Inflammatory macrophage treated with lipopolysaccharide for 1 hour (primary cell): ENCODE measurements at places on chromosomes 1 and 21.
A peak's percentile ranks its signal among the peaks of the same experiment; 100 is the strongest.

- no peak for DNase-seq
Measured at GRCh38 chr1:112230232-112230631, 165.8 kb upstream of the CTTNBP2NL start.

GRCh38 chr1:105591681-105592080, 1464.8 kb upstream of the PRMT6 start:
- DNase-seq, result no peak

GRCh38 chr1:89022167-89022959, at the start of gene GBP3:
Gene GBP3, minus strand, starts transcription at chr1:89022866. Its CDS starts 2,145 bp downstream, at chr1:89020721.
- peak; percentile 95 for DNase-seq

GRCh38 chr1:3012456-3013291, 8.6 kb upstream of the ACTRT2 start:
- DNase-seq, result peak; percentile 45

- peak; percentile 61 for DNase-seq
Measured at GRCh38 chr1:248872752-248873408, 14.0 kb upstream of the ZNF692 start.

GRCh38 chr1:153506831-153507413, 28.9 kb downstream of the S100A6 start:
- DNase-seq, result no peak

GRCh38 chr1:29687601-29688244, 451.4 kb downstream of the PTPRU start:
- DNase-seq, result no peak

- DNase-seq, result peak; percentile 59
Measured at GRCh38 chr1:155499953-155500639, 62.5 kb downstream of the ASH1L start.

GRCh38 chr1:6218375-6219164, 12.7 kb downstream of the RNF207 start:
- no peak for DNase-seq

GRCh38 chr1:97063532-97063931, 341.9 kb downstream of the PTBP2 start:
- peak; percentile 2 for DNase-seq

DNA sequence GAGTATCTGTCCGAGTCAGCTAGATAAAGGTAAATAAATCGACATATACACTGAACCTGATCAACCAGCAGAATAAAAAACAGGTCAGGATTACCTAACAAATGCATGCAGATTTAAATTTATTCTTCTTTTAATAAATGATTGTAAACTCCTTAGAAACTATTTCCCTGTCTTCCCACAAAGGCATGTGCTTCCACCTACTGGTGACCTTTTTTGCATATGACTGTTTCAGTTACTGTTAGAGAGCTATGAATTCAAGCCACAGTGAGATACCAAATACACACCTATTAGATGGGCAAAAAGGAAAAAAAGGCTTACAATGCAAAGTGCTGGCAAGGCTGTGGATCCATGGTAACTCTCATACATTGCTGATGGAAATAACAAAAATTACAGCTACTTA, 957.4 kb upstream of the NCAM2 start:
- no peak for DNase-seq

DNA sequence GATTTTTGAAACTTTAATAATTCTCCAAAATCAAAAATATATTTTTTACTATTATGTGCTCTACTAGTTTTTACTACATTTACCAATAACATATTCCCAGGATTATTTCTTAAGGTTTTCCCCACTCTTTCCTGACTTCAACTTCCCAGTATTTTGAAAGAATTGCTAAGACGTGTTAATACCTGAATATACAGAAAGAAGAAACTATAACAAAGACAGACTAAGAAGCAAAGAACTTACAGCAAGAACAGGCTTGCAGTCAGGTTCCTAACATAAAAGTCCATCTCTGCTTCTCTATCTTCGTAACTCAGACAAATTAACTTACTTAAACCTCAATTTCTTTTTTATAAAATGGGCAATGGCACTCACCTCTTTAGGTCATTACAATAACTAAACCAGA, 63.2 kb downstream of the SRSF11 start:
- DNase-seq, result no peak

DNA sequence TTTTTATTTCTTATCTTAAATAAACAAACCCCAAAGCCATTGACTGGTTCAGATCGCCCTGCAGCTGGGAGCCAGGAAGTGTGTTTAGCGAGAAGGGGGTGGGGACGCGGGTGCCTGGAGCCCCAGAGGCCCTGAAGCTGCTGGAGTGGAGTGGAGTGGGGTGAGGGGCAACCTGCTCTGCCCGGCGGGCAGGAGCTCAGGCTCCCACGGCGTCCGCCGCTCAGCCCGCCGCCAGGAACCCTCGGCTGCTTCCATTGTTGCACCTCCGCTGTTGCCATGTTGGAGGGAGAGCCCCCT, 673 bp downstream of the PIK3C2B start:
- peak; percentile 12 for DNase-seq

- peak; percentile 59 for DNase-seq
Measured at GRCh38 chr1:192167911-192168700, 9.8 kb downstream of the RGS18 start.

GRCh38 chr1:91747666-91748065, 138.3 kb downstream of the TGFBR3 start:
- DNase-seq, result no peak

DNA sequence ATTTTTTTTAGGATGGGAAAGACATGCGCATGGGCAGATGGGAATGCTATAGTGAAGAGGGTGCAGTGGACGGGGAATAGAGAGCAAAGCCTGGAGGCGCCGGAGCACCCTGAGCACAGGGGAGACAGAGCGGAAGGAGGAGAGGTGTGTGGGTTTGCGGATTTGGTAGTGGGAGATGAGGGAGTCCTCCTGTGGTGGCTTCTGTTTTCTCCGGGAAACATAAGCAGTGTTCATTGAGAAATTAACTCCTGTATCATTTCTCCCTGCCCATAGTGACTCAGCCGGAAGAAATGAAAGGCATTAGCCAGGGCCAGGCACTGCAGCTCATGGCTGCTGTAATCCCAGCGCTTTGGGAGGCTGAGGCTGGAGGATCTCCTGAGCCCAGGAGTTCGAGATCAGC, 4.7 kb upstream of the PTPRF start:
- DNase-seq, result no peak

GRCh38 chr1:4775506-4775905, 121.1 kb downstream of the AJAP1 start:
- no peak for DNase-seq

GRCh38 chr1:3271866-3272265, 182.6 kb upstream of the ARHGEF16 start:
- DNase-seq, result no peak

- DNase-seq, result no peak
Measured at GRCh38 chr21:39938086-39938625, 70.9 kb downstream of the PCP4 start.

GRCh38 chr21:39125752-39126485, 57.3 kb downstream of the PSMG1 start:
- peak; percentile 75 for DNase-seq

GRCh38 chr21:25887646-25888306, 153.0 kb downstream of the GABPA start:
- no peak for DNase-seq

GRCh38 chr1:93695411-93696005, 13.9 kb upstream of the BCAR3 start:
- DNase-seq, result peak; percentile 44

DNA sequence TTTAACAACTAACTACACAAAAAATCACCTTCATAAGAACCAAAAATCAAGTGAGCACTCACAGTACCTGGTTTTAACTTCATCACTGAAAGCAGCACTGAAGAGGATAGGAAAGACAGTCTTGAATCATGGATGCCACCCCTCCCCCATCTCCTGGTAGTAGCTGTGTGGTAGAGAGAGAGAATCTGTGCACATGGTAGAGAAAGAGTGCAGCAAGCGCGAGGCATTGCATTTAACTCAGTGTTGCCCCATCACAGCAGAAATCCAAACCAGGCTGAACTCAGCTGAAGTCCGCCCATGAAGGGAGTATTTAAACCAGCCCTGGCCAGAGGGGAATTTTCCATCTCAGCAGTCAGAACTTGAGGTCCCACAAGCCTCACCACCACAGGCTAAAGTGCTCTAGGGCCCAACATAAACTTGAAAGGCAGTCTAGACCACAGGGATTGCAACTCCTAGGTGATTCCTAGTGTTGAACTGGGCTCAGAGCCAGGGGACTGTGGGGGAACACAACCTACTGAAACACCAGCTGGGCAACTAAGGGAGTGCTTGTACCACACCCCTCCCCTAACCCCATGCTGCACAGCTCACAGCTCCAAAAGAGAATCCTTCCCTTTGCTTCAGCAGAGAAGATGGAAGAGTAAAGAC, 38.4 kb downstream of the VAV3 start:
- DNase-seq, result no peak

DNA sequence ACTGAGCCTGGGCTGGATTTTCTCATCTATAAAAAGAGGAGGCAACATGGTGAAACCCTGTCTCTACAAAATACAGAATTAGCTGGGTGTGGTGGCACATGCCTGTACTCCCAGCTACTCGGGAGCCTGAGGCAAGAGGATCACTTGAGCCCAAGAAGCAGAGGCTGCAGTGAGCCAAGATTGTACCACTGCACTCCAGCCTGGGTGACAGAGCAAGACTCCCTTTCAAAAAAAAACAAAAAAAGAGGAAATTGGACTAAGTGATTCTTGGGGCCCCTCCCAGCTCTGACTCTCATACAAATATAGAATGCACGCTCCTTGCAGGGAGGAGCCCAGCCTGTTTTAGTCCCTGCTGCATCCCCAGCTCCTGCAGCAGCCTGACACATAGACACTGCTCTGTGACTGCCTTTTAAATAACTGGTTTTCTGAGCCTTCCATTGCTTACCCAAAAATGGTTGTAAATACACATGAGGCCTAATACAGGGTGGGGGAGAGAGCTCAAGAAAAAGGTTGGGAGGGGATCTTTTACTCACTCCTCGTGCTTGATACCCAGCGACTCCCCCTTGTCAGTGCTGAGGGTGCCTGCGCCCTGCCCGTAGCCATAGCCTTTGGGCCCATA, 17.2 kb downstream of the CSRP1 start:
- DNase-seq, result peak; percentile 38

DNA sequence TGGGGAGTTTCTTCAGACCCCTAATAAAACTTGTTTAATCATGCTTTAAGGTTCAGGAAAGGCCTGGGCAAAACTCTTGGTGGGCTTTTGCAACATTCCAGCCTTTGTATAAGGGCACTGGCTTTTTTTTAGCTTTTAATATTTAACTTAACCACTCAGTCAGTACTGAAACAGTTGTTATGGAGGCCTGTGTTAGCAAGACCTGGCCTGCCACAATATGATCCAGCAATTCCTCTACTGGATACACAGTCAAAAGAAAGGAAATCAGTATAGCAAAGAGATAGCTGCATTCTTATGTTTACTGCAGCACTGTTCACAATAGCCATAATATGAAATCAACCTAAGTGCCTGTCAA, 75.1 kb upstream of the COG2 start:
- no peak for DNase-seq

DNA sequence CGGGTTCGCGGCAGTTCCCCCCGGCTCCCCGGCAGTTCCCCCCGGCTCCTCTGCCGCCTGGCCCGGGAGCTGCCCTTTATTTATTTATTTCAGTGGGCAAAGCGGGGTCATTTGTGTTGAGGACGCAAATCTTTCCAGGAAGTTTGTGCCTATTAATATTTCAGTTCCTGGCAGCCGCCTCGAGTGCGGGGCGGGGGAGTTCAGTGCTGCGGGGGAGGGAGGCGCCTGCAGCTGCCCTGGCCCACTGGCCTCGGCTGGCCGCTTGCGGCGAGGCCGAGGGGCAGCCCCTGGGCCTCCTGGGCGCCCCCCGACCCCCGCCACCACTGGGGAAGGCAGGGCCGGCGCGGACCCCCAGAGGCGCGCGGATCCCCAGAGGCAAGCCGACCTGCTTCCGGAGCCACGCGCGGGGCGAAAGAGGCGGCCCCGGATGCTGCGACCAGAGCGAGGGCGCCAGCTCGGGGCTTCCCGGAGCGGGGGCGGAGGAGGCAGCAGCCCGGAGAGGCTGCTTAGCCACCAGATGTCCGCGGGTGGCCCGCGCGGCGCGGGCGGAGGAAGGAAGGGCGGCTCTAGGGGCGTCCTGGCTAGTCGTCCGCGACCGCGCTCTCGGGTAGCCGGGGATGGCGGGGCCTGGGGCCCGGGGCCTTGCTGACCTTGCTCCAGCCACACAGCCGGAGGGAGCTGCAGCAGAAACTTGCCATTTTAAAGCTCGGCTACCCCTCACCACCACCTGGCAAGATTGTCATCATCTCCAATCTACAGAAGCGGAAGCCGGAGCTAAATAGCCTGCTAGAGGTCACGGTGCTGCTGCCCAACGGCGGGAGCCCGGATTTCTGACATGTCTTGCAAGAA, 48.0 kb downstream of the H3-3A start:
- DNase-seq, result peak; percentile 79

GRCh38 chr1:235995511-235995910, 69.4 kb downstream of the NID1 start:
- no peak for DNase-seq

GRCh38 chr1:15326691-15327588, 79.9 kb downstream of the FHAD1 start:
- no peak for DNase-seq

- DNase-seq, result no peak
Measured at GRCh38 chr1:228340686-228341449, 65.8 kb downstream of the TRIM11 start.

DNA sequence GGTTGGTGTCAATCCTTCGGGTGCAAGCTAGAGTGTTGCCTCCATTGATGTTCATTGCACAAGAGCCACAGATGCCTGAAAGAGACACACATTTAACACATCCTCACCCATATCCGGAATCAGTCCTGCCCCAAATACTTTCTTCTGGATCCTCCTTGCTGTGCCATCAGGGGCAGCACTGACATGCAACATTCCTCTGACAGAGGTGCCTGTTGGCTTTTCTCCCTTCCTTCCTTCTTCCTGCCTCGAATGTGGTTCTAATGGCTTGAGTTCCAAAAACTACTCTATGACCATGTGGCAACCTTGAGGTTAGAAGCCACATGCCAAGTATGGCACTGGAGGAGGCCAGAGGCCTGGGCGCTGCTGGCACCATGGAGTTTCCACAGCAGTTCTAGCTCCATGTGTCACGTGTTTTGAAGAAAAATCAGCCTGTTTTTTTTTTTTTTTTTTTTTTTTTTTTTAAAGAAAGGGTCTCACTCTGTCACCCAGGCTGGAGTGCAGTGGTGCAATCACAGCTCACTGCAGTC, 17.0 kb upstream of the ATP13A2 start:
- no peak for DNase-seq

DNA sequence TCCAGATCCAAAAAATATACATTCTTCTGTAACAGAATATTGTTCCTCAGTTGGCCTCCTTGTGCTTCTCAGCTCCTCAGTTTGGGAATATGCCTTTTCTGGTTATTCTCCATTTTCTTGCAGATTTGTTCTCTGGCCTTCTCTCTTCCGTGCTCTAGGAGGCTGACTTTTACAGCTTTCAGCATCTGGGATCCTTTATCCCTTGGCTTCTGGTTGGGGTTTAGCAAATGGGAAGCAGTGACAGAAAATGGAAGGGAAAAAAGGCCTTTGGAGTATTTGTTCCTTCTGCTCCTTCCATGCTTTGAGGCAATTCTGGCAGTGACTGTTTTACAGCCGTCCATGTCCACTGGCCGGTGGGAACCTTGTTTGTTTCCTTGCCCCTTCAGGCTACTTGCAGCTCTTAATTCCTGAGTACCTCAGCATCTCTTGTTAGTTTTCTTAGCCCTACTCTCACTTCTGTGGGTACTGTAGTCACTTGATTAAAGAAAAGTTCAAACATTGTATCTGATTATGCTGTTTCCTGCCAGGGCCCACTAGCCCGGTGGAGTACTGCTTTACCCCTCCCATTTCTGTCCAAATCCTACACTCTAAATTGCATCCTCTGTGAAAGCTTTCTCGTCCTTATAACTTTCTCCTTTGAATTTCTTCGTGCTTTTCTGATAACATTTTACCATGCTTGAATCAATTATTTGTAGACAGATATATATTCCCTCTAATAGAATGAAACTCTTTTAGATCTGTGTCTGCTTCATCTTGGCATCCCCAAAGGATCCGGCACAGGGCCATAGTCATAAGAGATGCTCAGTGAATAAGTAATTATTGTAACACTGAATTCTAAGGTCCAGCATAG, 118.2 kb downstream of the OSBPL9 start:
- DNase-seq, result no peak
